Colonic mucosa (tissue), 4 donors: ENCODE measurements at places on chromosomes 2 and 18.
A peak's percentile ranks its signal among the peaks of the same experiment; 100 is the strongest.

DNA sequence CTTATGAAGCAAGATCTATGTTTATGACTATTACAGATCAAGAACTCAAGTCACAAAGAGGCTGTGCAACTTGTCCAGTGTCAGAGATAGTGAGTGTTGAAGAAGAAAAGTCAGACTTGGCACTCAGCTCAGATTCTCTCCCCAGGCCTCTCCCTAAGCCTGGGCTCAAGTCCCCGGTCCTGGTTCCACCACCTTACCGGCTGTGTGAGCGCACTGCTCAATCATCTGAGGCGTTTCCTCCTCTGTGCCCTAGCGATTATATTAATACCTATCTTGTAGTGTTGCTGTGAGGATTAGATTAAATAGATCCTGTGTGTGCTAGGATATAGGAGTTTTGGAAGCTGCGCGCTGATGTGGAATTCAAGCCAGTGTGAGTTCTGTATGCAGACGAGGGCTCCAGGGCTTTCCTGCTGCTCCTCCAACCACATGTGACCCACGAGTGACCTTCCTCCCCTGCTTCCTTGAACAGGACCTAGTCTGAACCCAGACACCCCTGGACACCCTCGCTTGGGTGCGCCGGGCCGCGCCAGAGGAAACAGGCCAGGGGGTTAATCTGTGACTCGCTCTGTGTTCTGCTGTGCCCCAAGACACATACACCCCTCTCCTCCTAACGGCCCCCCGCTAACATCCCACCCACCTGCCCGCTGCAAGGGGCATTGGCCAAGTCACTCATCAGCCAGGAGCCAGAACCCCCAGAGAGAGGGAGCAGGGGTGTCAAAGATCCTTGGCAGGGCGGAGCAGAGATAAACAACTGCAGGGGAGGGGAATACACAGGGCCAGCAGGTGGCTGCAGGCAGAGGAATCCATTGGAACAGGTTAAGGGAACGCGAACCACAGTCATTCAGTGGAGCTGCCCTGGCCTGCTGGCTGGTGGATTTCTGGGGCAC, 38.3 kb downstream of the TNS1 start:
- no peak for DNase-seq

DNA sequence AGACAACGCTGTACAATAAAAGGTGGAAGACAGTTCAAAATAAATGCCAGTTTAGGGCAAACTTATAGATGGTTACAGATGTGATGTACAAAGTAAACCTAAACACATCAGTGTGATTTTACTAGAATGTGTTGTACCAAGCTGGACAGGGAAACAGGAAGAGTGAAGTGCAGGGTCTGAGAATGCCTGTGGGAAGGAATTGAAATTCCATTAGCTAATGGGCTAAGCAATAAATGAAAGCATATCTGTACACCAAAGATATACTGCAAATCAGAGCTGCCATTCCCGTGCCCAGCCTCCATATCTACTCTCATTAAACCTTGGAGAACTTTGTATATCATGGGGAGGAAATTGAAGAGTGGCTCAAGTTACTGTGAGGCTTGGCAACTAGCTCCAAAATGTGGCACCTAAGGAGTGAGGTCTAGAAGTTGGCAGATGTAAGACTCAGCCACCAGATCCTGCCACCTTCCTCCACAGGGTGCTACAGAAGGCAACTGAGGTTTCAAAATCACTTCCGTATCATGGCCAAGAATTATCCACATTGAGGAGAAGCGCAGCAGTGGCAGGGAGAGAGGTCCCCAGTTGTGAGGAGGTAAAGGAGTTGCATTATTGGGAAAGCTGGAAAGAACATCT, 277.8 kb downstream of the TCF4 start:
- no peak for DNase-seq

GRCh38 chr18:6819332-6819731, 89.8 kb downstream of the ARHGAP28 start:
- no peak for DNase-seq

DNA sequence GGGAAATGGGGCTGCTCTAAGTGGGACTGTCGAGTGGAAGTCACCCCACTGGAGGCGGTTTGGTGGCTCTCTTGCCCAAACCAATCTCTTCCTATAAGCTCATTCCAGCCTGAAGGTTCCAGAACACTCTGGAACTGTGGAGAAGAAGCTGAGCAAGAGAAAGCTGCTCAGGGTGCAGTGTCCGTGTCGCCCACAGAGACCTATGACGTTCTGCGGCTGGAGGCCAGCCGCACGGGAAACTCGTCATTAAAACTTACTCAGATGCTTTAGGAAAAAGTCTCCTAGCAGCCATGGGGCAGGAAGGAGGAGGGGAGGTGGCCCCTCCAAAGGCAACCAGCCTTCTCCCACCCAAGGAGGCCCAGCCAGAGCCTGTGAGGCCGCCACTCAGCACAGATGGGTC, 41.7 kb downstream of the ADCY3 start:
- no peak for DNase-seq

GRCh38 chr2:226772389-226773179, 27.0 kb downstream of the IRS1 start:
- DNase-seq, result no peak

DNA sequence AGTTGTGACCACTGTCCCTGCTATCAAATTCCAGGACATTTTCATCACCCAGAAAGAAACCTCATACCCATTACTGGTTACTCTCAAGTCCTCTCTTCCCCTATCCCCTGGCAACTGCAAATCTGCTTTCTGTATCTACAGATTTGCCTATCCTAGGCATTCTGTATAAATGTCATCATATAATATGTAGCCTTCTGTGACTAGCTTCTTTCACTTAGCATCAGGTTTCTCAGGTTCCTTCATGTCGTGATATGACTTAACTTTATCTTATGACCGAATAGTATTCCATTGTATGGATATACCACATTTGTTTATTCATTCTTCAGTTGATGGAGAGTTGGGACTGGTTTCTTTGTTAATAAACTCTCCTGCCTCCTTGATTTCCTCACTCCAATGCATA, 60.5 kb downstream of the PMAIP1 start:
- DNase-seq, result no peak

GRCh38 chr2:238811759-238812158, 36.1 kb upstream of the TWIST2 start:
- DNase-seq, result no peak

GRCh38 chr2:75142081-75142480, 57.2 kb downstream of the TACR1 start:
- DNase-seq, result no peak

DNA sequence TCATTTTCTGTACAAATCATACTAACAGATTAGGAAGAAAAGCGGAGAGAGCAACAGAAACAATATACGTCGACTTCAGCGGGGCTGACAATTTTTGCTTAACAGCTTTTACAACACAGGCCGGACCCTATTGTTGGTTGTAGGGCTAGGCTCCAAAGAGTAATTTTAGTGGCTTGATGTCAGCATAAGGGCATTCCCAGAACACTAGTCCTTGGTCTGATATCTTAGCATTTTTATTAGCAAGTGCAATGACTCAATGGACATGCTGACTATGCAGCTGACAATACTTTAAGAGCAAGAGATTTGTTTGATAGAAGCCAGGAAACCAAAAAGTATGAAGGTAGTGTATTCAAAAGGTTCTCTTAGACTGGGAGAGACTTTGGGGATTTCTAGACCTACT, 209.9 kb downstream of the LNPK start:
- DNase-seq, result no peak

GRCh38 chr2:231800493-231801091, 14.3 kb downstream of the COPS7B start:
- peak; percentile 55 for DNase-seq

DNA sequence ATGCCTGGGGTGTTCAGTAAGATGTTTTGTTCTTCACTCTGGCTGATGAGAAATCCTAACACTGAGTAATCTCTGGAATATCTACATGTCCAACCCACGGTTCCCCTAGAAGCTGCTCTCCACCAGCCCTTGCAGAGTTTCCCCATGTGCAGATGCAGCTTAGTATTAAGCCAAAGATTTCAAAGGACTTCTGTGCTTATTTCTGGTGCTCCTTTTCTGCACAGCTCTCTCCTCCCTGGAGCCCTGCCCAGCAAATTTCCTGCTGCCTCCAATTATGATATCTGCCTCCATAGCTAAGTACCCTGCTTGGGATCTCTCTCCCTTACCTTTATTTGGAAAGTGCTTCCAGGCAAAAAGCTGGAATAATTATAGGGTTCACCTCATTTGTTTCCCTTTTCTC, 949.3 kb downstream of the BCL11A start:
- DNase-seq, result no peak

- DNase-seq, result no peak
Observed at GRCh38 chr2:101361522-101361921, 25.8 kb downstream of the CREG2 start.

DNA sequence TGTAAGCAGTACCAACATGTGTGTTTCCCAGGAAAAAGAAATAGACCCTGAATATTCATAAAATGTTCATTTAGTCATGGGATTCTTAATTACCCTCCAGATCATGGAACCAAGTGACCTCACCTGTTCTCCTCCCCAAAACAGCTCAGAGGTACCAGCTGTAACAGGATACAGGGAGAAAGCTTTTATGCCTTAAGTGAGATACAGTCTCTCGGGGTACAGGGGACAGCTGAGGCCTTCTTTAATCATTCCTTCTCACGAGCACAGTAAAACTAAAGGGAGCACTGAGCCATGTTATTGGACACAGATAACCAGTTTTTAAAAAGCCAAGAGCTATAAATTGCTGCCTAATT, 16.6 kb downstream of the EPHA4 start:
- no peak for DNase-seq

GRCh38 chr18:35577045-35577848, 4.3 kb upstream of the GALNT1 start:
- no peak for DNase-seq
